Endodermal cell (in vitro differentiated cells): ENCODE measurements at places on chromosomes 7 and 10. TPM values are rescaled to one million over a fixed set of nuclear protein-coding genes. Genes with fewer than 3 reads are reported as not detected.
A peak's percentile ranks its signal among the peaks of the same experiment; 100 is the strongest.

The INPP5F gene
- 74.4 to 84.2 TPM (median 83.9 TPM) in 3 replicates for total RNA-seq

The ADCY1 gene
- 13.6 and 15.3 TPM in 2 replicates for total RNA-seq

The TMEM176B gene
- 0.31 and 0.38 TPM in 2 replicates for total RNA-seq

The CH25H gene
- total RNA-seq, result not detected in 2 replicates

The NXPH1 gene
- not detected in 3 replicates for total RNA-seq

DNA sequence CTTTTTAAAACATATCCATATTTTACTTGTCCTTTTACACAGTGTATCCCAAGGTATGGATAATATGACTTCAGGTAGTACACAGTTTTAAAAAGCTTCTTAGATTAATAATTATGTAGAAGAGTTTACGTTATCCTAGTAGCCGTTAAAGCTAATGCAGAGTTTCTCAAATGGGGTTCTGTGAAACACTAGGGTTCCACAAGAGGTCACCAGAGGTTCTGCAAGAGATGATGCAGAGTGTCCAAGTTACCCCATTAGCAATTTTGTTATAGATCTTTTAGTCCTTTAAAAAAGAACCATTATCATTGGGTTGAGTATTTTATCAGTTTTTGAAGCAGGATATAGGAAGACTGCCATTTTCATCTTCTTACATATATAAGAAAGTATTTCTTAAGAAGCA, 298.9 kb upstream of the HPS1 start:
- H3K36me3 ChIP-seq, result no peaks in the 10 kb centered on the region
- H3K27me3 ChIP-seq, result no peaks in the 10 kb centered on the region
- no peak overlapping the region for H3K27ac ChIP-seq
- no peak overlapping the region for H3K4me3 ChIP-seq
- no peak for DNase-seq

DNA sequence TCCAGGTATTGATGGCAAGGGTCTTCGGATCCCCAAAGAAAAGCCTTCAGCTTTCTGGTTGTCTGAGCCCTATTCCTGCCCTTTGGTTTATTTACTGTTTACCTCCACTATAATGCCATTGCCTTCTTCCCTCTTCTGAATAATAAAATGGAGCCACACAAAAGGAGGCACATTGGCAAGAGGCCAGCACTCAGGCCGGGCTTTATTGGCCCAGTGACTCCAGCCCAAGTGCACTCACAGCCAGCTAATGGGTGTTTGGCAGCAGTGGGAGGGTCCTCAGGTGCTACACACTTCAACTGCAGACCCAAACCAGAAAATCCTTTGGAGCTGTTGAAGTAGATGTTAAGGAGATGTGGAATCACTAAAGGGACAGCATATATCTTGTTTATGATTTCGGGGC, 336.0 kb downstream of the PLXNA4 start:
- H3K4me1 ChIP-seq, result no peaks in the 10 kb centered on the region
- H3K36me3 ChIP-seq, result no peaks in the 10 kb centered on the region
- no peak for DNase-seq
- no peak overlapping the region for H3K27ac ChIP-seq
- no peak overlapping the region for H3K4me3 ChIP-seq

GRCh38 chr7:19112274-19113001, 5.0 kb downstream of the TWIST1 start:
- peaks cover 95% of the 10 kb centered on the region for H3K27me3 ChIP-seq
- H3K36me3 ChIP-seq, result no peaks in the 10 kb centered on the region
- no peak overlapping the region for H3K27ac ChIP-seq
- no peak overlapping the region for H3K4me3 ChIP-seq
- peak; percentile 65 for DNase-seq
- H3K4me1 ChIP-seq, result no peaks in the 10 kb centered on the region

- peaks cover 26% of the 10 kb centered on the region for H3K36me3 ChIP-seq
- no peak for DNase-seq
- H3K4me3 ChIP-seq, result no peak overlapping the region
- H3K27me3 ChIP-seq, result no peaks in the 10 kb centered on the region
- no peak overlapping the region for H3K27ac ChIP-seq
- peaks cover 11% of the 10 kb centered on the region for H3K4me1 ChIP-seq
These were observed 63.5 kb downstream of the MINDY3 start for GRCh38 chr10:15796762-15797161.

DNA sequence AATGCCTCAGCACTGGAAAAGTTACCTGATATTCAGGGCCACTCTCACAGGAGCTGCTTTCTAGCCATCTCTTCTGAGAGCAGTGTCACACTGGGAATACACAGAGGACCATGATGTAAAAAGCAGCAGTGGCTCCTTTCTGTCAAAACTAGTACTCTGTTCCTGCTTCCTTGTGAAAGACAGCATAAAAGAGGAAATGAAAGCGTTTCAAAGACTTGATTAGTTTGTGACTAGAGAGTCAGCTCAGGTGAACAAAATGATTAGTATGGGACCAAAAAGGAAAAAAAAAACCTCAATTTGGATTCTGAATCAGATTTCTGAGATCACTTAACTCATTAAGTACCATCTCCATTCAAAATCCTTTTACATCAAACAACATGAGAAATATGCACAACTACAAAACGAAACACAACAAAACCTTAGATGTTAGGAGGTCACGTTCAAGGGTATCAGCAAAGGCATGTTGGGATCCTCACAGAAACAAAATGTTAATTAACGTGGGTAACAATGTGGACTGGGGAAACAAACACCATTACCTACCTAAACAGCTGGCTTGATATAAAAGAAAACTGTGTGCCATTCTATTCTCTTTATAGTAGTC, 103.7 kb downstream of the MACC1 start:
- H3K27me3 ChIP-seq, result no peaks in the 10 kb centered on the region
- DNase-seq, result no peak
- no peaks in the 10 kb centered on the region for H3K36me3 ChIP-seq
- peaks cover 19% of the 10 kb centered on the region for H3K4me1 ChIP-seq

DNA sequence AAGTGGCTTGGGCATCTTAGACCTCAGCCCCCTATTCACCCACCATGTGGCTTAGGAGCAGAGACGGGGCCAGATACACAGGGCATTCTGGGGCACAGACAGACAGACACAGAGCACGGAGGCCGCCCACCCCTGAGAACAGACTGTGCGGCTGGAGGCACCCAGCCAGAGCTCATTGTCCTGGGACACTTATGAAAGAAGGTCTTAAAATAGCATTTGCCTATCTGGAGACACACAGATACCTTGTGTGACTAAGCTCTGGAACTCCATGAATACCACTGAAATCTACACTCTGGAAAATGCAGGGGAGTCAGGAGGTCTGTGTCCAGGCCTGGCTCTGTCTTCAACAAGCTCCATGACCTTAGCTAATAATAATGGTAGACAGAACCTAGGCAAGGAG, 41.4 kb upstream of the ADO start:
- H3K4me3 ChIP-seq, result no peak overlapping the region
- no peak for DNase-seq
- H3K36me3 ChIP-seq, result no peaks in the 10 kb centered on the region
- no peaks in the 10 kb centered on the region for H3K4me1 ChIP-seq
- H3K27me3 ChIP-seq, result no peaks in the 10 kb centered on the region

GRCh38 chr7:36346260-36346831, 43.3 kb upstream of the ANLN start:
- no peaks in the 10 kb centered on the region for H3K4me1 ChIP-seq
- no peak overlapping the region for H3K4me3 ChIP-seq
- H3K27ac ChIP-seq, result no peak overlapping the region
- DNase-seq, result no peak

DNA sequence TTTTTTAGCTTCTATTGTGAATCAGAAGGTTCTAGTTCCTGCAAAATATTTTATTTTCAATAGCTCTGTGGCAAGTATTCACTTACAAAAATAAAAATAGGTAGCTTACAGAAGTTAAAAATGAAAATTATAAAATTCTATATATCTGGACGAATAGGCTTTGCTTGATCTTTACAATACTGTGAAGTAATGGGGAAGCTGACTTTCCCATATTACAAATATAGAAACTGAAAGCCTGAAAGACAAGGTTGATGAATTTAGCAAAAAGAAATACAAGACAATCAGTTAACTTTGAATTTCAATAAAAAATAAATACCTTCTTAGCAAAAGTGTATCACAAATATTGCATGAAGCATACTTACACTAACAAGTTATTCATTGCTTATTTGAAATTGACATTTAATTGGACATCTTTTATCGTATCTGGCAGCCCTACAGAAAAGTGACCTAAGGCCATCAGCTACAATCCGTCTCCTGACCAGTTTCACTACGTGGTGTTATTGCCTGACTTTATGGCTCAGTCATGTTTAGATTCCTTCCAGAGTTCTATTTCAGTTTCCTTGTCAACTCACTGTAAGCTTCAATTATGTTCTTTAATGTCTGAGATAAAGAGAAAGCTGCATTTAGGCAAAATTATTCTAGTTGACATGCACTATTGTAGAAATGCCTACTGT, 310.5 kb upstream of the HGF start:
- peaks cover 4% of the 10 kb centered on the region for H3K36me3 ChIP-seq
- H3K27me3 ChIP-seq, result no peaks in the 10 kb centered on the region
- no peak for DNase-seq
